ENCODE measurements at places on chromosomes 5 and 9. TPM values are rescaled to one million over a fixed set of nuclear protein-coding genes. Genes with fewer than 3 reads are reported as not detected.

STPG3 gene
- total RNA-seq = not detected

TMEM232 gene
- total RNA-seq = 3.1 TPM

DTWD2 gene
- 3.2 TPM for total RNA-seq

PRLR gene
- total RNA-seq = not detected

NIPAL4 gene
- total RNA-seq = 5.9 TPM

SPATA31C1 gene
- not detected for total RNA-seq

DNA sequence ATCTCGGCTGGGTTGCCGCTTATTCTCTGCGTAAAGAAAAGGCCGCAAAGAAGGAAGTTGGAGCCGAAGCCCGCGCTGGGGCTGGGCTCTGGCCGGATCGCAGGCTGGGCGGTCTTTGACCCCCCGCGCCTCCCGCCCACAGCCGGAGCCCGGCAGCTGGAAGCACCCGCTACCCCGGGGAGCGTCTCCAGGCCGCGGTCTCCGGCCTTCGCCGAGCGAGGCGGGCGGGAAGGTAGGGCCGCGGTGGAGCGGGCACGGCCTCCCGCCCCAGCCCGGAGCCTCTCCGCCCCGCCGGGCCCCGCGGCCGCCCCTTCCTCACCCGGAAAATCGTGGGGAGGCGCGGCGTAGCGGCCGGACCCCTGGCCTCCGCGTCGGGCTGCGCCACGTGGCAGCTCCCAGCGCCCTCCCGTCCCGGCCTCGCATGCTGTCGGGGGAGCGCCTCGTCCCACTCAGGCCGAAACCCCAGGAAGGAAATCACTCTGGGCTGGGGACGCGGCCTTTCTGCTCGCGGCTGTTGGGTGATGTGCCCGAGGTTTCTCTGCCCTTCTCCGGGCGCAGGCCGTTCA lies 12.0 kb downstream of the FOXD1 start:
- DNase-seq = no peak

GRCh38 chr5:111509119-111509518 lies 3.2 kb downstream of the STARD4 start:
- DNase-seq = no peak

- no peak for DNase-seq
These were observed 41.5 kb downstream of the CXXC5 start for GRCh38 chr5:139689631-139690063.

- DNase-seq = no peak
These were observed 87.5 kb downstream of the FANCC start for GRCh38 chr9:95230046-95230445.

DNA sequence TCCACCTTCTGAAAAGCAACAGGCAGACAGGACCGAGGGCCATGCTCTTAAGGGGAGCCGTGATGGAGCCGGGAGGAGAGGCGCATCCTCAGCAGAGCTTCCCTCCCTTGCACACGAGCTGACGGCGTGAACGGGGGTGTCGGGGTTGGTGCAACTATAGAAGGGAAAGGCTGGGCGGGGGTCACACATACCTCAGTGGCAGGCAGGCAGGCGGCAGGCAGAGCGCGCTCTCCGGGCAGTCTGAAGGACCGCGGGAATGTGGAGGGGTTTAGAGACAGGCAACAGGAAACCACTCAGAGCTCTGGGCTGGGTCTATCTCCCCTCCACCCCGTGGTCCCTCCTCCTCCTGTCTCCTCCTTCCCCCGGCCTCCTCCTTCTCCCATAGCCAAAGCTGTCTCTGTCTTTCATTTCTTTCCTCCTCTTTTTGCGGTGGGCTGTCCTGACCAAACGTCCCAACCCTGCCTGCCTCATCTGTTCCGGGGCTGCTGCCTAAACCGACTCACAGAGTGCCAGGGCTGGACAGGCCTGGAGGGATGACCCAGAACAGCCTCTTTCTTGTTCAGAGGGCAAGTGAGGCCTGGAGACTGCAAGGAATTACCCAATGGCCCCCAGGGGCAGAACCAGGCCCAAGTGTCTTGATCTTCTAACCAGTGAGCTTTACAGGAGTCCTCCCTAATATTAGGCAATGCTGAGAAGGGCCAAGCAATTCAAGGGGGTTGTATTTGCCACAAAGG lies at the start of gene SPARC:
SPARC (minus strand) TSS at position 242 of the 734 bp plus-strand sequence. CDS start 10,727 bp downstream, outside the sequence.
- DNase-seq = no peak

GRCh38 chr9:79014929-79015699 lies 556.7 kb upstream of the TLE4 start:
- DNase-seq = no peak

GRCh38 chr5:15715967-15716366 lies 216.0 kb downstream of the FBXL7 start:
- no peak for DNase-seq

DNA sequence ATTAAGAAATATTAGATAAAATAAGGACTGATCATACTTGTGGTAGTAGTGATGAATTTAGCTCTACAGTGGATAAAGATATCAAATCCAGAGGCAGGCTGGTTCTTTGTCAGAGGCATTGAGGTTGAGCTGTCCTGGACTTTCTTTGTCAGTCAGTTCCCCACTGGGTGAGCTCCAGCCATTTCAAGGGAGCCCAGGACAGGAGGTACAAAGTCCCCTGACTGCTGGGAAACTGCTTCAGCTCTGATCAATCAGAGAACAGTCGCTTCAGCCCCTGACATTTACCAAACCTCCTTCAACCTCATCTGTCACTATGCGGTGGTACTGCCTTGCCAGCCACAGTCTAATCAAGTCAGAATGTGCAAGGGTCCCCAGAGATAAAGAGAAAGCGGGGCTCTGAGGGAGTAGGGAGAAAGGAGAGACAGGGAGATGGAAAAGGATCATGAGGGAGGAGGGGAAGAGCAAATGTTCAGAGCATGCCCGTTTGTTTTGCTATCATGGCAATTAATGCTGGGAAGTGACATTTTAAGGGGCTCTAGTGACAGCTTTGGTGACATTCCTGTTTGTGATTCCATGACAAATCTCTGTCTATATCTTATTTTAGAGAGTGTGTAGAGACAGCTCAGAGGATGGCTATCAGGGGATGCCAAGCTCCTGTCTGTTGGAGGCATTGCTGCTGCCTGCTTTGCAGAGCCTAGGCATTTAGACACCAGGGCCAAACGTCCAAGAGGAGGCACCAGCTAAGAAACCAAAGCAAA lies 223.2 kb downstream of the ASTN2 start:
- DNase-seq = no peak

DNA sequence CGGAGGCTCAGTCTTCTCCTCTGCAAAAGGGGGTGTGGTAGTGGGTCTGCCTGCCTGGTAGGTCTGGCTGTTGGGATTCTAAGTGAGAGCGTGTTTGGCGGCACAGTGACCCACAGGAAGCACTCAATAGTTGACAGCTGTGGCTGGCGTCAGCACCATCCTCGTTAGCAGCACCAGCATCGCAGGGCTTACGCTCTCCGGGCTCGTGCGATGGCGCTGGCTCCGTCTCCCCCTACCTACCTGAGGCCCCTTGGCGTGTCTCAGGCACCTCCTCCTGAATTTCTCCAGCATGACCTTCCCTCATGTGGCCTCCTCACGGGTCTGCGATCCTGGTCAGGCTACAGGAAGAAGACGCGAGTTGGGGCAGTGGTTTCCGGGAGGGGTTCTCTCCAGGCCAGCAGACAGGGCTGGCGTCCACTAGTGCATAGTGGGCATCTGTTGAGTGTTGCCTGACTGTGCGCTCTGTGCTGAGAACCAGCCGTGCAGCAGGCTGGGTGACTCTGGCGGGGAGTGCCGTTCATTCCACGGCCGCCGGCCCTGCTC lies 66.9 kb downstream of the HMCN2 start:
- DNase-seq = no peak

GRCh38 chr9:71781391-71781790 lies 13.1 kb upstream of the CEMIP2 start:
- DNase-seq = no peak

- no peak for DNase-seq
These were observed 161.2 kb downstream of the FGF18 start for GRCh38 chr5:171580502-171581265.

- DNase-seq = no peak
These were observed 40.7 kb upstream of the LCP2 start for GRCh38 chr5:170338291-170338690.

GRCh38 chr9:101968392-101968791 lies 229.9 kb upstream of the GRIN3A start:
- DNase-seq = no peak

DNA sequence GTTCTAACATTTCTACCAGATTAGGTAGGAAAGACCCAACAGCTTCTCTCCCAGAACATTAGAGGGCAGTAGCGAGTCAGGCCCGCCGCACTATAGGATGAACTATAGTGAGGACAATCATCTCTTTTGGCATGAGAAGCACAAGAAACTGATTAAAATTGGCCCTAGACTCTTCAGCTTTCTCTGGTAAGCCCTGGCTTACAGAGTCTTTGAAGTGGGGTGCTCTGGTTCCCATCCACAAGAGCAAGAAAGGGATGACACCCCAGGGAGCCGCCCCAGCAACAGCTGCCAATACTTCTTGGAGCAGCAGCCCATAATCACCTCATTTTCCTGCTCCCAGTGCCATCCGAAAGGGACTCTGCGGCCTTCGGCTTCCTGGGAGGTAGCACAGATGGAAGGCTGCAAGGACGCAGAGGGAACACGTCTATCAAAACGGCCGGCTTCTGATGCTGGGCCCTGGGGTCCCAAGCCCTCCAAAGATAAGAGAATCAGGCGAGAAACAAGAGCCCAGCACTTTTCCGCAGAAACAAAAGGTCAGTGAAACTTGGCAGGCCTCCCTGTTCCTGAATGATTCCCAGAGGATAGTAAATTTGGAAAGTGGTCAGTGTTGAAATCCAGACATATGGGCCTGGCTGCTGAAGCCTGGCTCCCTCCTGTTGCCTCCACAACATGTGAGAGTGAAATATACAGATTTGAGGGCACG lies 69.3 kb downstream of the HSD17B3 start:
- peak; percentile 32 for DNase-seq

- DNase-seq = no peak
These were observed 34.4 kb upstream of the TAF11L2 start for GRCh38 chr5:17463653-17464052.

Data from activated T-cell treated with anti-CD3 and anti-CD28 coated beads, Interleukin-2, amount 50 U/mL, for 72 hours (primary cell).